Endothelial cell of umbilical vein (primary cell): ENCODE measurements at places on chromosomes 1 and 21.

DNA sequence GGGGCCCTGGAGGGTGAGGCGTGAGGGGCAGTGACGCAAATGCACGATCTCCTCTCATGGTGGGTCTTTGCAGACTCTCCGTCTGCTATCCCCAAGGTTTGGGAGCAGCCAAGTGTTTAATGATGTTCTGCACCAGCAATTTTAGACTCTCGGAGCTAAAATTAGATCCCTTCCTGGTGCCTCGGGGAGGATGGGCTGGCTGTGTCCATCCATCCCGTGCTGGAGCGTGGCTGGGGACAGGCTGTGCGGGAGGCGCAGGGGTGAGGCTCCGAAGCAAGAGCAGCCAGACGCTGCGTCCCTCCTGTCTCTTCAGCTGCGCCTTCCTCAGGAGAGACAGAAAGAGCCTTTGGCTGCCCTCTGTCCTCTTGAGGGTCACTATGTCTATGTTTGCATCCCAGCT, 387.6 kb downstream of the CAMTA1 start:
- no peak for DNase-seq

- no peak for DNase-seq
Observed at GRCh38 chr1:167165219-167165618, 55.5 kb upstream of the POU2F1 start.

GRCh38 chr1:100423832-100424337, 71.6 kb downstream of the CDC14A start:
- DNase-seq = no peak

- DNase-seq = no peak
Observed at GRCh38 chr1:188517139-188517538, 1688.4 kb downstream of the PLA2G4A start.

DNA sequence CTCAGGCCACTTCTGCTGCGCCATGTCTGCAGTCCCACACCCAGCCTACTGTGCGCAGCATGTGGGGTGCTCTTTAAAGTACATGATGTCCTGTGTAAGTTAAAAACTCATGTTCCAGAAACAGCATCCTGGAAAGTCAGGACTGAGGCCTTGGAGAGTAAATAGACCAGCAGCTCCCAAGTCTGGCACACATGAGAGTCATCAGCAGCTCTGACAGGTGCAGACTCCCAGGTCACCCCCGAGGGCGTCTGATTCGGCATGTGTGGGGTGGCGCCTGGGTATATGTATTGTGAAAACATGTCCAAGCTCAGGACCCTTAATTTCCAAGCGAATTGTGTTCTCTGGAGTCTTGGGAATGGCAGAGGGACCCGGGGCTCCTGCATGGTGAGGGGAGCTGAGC, 120.1 kb upstream of the RUNX3 start:
- DNase-seq = no peak
